ENCODE measurements at places on chromosomes 6 and 20.
A peak's percentile ranks its signal among the peaks of the same experiment; 100 is the strongest.

- DNase-seq, result no peak
These were observed 286.7 kb upstream of the SPTLC3 start for GRCh38 chr20:12722091-12722490.

DNA sequence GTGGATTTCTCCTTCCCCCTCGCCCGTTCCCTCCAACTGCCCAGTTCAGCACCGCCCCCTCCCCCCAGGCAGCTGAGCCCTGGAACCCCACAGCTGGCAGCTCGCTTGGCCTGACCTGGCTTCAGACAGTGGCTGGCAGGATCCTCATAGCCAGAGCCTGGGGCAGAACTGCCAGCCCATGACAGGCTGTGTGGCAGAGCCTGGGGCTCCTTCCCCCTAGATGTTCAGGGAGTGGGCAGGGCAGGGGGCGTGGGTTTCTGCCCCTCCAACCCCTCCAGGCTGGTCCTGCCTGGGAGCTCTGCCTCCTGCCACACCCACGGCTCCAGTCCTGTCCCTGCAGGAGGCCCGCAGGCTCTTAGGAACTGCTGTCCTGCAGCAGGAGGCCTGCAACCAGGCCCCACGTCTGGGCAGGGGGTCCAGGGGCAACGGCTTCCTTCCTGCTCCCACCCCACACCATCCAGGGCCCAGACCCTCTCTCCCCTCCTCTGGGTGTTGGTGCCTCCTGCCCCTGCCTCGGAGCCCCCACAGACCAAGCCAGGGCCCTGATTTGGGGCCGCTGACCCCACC, 9.6 kb upstream of the KCNQ2 start:
- DNase-seq, result no peak

DNA sequence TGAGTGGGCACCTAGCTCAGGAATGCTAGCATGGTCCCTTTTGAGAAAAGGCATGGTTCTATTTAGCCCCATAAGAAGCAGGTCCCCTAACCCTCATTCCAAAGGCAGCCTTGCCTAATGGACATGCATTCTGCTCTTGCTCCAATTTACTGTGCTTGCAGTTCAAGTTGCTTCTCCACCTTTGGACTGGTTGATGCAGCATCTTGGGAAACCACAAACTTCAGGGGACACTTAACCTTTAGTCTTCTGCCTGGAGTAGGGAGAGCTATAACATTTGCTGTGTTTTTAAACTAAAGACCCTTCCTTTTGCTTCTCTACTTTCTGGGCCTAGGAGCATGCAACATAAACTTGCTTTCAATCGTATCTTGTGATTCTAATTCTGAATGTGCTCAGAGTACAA, 5.1 kb upstream of the PHF3 start:
- DNase-seq, result no peak

DNA sequence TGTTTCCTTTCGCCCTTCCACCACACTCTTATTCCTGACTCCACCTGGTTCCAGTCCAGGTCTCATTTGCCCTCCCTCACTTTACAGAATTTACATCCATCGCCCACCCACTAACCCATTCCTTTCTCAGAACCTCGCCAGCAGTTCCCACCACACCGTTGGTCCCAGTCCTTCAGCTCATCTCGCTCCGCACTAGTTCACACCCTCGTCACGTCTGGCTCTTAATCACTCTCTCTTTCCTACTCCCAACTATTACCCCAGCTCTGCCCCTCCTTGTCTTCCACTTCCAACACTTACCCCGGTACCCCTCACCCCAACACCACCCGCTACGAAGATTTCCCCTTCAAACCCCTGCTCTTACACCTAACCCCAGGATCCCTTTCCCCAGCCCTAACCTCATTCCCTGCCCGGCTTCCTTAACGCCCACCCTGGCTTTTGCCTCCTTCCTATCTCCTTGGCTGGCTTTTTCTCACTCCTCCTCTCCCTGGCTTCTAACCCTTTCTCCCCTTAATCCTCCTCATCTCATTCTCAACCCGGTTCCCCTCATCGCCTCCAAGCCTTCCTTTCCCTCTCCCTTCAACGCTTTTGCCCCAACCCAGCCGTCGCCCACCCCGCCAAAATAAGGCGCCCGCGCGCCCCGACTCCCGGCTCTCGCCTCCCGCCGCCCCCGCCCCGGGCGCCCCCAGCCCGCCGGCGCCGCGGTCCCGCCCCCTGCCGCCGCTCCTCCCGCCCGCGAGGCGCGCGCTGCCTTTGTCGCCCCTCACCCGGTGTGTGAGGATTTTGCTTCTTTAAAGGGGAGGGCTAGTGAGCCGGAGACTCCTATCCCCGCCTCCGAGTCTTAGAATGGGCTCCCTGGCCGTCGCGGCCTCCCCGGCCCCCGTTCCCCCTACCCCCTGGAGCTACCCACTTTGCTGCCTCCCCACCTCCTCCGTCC, 542 bp downstream of the USP49 start:
- DNase-seq, result peak; percentile 51

GRCh38 chr6:35492258-35492973, 4.5 kb downstream of the TEAD3 start:
- no peak for DNase-seq
